ENCODE measurements at places on chromosomes 13 and 19. TPM values are rescaled to one million over a fixed set of nuclear protein-coding genes. Genes with fewer than 3 reads are reported as not detected.
A peak's percentile ranks its signal among the peaks of the same experiment; 100 is the strongest.

C3 gene
- polyA plus RNA-seq = 3.4 TPM

B3GNT3 gene
- not detected for polyA plus RNA-seq

TMEM238 gene
- polyA plus RNA-seq = 0.23 TPM

CCDC194 gene
- polyA plus RNA-seq = not detected

TTC9B gene
- polyA plus RNA-seq = 0.10 TPM

SLC6A16 gene
- 1.0 TPM for polyA plus RNA-seq

BICRA gene
- polyA plus RNA-seq = 10.2 TPM

ZNF90 gene
- 4.2 TPM for polyA plus RNA-seq

PGLYRP2 gene
- not detected for polyA plus RNA-seq

DACH1 gene
- polyA plus RNA-seq = 8.1 TPM

INSR gene
- 15.8 TPM for polyA plus RNA-seq

DNA sequence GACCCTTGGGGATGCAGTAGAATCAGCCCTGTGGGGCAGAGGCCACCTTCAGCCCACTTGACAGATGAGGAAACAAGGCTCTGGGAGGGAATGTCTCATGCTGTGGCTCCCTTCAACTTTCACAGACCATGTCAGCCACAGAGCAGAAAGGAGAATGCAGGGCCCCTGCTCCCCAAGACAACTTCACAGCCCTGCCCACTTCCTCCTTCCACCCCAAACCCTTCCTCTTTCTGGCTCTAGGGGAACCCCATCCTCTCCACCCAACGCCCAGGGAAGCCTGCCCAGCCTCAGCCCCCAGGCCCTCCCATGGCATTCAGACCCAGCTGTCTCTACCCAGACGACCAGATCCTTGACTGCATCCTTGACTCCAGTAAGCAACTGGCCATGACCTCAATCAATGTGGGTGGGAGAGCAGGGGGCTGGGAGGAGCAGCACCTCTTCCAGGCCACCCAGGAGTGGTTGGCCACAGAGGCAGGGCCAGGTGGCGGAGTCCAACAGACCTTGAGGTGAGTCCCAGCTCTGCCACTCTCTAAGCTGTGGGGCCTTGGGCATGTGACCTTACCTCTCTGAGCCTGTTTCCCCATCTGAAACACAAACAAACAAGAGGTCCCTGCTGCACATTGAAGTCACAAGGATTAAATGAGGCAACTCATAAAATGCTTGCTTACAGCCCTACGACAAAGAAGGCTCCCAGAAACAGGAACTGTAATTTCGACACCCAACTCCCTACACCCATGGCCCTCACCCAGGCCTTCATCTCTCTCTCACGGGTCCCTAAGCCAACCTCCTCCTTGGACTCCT lies 15.8 kb downstream of the DEDD2 start:
- no peak for DNase-seq

- DNase-seq = no peak
These were observed 20.3 kb upstream of the TUBGCP3 start for GRCh38 chr13:112608212-112608611.

DNA sequence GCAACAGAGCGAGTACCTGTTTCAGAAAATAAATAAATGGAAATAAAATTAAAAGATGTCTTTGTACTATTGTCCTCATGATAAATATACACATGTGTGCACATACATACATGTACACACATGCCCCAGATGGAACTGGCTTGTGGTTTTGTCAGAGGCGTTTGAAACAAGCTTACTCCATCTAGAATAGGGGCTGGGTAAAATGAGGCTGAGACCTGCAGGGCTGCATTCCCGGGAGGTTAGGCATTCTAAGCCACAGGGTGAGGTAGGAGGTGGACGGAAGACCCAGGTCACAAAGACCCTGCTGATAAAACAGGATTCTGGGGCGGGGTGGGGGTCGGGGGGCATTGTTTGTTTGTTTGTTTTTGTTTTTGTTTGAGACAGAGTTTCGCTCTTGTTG lies 8.1 kb upstream of the SIN3B start:
- no peak for DNase-seq

DNA sequence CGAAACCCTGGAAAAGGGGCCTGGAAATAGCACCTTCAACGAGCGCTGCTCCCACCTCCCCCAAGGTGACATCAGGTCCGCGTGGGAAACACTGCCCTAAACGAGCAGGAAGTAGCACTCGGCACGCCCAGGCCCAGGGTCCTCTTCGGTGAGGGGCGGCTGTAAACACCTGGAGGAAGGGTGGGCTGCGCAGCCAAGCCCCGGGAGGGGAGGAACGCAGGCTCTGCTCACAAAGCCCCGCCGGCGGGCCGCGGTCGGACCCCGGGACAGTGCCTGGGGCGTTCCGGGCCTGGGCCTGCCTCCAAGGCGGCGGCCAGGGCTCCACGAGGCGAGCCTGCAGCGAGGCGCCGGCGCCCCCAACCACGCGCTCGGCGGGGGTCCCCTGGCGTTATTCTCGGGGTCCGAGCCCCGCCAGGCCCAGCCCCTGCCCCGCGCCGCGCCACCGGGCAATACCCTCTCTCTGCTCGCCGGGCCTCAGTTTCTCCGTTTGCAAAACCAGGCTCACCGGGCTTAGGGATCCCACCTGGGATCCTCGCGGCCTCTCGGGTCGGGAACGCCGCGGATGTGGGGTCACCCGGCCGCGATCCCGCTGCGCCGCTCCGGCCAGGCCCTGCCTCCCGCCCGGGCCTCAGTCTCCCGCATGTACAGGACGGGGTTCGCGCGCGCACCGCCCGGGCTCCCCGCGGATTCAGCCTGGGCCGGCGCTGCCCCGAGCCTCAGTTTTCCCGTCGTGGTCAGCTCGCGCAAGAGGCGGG lies 630 bp downstream of the RNF126 start:
- DNase-seq = no peak

GRCh38 chr19:39474139-39474620 lies 6.5 kb upstream of the TIMM50 start:
- no peak for DNase-seq

- DNase-seq = no peak
These were observed 192.2 kb downstream of the PCDH17 start for GRCh38 chr13:57823704-57824103.

GRCh38 chr19:21910318-21910717 lies 74.3 kb upstream of the ZNF43 start:
- DNase-seq = no peak

- DNase-seq = no peak
These were observed 30.9 kb downstream of the RASA3 start for GRCh38 chr13:114101358-114102130.

- no peak for DNase-seq
These were observed 878.5 kb downstream of the UQCRFS1 start for GRCh38 chr19:28334419-28334818.

GRCh38 chr19:58009301-58009665 lies 6.7 kb upstream of the ZNF606 start:
- DNase-seq = no peak

DNA sequence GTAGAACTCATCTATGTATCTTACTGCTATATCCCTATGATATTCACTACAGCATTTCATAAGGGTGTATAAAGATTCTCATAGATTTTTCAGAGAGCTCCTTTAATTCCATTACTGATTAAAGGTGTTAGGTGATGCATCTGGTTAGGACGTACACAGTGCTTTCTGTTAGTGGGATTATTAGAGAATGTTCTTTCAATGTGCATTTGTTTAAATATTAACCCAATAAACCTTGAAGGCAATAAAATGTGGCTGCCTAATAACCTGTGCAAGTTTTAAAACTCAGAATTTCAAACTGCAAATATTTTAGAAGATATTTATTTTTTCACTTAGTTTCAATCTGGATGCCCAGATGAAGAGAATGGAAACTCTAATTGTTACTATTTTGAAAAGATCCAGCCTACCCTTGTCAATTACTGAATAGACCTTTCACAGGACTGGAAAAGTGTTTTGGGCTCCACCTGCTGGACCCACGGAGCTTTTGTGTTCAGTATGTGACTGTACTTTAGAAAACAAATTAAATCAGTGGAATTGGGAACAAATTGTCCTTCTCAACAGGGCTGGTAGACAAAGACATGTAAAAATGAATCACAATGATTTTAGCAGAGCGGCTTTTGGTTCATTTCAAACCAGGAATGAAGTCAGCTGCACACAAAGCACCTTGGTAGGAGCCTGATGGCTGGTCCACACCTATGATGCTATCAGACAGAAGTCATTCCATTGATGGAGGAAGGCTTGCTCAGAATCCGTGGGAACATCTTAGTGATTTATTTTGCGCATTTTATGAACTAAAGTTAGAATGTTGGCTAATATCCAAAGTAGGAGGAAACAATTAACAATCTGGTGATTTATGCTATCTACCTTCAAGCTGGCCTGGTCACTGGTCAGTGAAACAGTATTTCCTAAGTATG lies 89.4 kb upstream of the RAP2A start:
- DNase-seq = peak; percentile 43

DNA sequence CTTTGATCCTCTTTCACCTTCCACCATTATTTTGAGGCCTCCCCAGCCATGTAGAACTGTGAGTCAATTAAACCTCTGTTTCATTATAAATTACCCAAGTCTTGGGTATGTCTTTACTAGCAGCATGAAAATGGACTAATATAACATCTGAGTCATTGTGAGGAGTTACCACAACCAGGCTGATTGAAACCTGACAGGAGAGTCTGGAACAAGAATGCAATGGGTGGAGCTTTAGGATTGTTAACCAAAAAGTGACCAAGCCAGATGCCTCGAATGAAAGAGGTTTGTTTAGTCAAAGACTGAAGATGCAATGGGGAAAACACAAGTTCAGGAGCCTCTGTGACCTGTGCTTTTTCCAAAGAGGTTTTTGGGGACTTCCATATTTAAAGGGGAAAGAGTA lies 659.0 kb downstream of the SLITRK6 start:
- no peak for DNase-seq

- DNase-seq = no peak
These were observed 118.1 kb upstream of the SOX1 start for GRCh38 chr13:111948811-111949210.

DNA sequence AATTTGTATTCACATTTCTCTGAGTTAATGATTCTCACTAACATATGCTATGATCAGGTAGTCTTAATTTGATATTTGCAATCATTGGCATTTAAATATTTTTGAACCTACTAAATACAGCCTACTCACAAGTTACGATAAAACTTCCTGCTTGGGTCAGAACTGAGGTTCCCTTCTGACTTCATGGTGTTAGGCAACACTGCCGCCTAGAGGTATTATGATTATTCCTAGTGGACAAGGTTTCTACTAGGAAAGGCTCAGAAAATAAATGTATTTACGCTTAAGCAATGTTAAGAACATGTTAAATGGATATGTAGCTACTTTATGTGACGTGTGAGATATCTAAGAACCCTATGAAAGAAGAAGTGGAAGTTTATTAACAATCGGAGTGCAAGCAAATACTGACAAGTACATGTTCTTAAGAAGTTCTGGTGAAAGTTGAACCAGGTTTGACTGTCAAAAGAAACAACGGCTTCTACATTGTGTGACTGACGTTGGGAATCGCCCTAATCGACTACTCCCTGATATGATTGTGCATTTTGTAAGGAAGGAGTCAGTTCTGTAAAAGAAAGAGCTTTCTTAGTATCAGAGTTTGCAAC lies 1395.8 kb downstream of the SLITRK5 start:
- DNase-seq = peak; percentile 6

DNA sequence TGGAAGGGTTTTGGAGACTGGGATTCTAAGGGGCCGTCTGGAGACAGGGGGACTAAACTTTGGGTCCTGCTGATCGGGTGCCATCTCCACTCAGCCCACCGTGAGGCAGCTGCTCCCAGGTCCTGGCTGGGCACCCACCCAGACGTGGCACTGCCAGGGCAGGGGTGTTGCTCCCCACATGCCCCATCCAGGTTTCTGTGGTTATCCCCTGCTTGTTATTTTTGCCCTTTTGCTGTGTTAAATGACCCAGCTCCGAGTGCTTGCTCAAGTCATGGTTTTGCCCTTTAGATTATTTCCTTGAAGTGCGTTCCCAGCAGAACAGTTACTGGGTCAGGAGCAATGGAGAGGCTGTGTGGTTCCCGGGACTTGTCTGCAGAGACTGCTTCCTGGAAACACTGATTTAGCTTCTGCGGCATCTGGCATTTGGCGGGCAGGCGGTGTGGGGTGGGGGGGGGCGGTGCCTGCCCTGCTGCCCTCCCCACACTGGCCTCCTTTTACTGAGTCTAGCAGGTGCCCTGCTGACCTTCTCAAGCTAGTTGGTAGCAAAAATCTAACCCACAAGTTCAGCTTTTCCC lies 1.9 kb downstream of the RAB11B start:
- no peak for DNase-seq

- no peak for DNase-seq
These were observed 253.8 kb downstream of the KLF12 start for GRCh38 chr13:73880365-73880764.

DNA sequence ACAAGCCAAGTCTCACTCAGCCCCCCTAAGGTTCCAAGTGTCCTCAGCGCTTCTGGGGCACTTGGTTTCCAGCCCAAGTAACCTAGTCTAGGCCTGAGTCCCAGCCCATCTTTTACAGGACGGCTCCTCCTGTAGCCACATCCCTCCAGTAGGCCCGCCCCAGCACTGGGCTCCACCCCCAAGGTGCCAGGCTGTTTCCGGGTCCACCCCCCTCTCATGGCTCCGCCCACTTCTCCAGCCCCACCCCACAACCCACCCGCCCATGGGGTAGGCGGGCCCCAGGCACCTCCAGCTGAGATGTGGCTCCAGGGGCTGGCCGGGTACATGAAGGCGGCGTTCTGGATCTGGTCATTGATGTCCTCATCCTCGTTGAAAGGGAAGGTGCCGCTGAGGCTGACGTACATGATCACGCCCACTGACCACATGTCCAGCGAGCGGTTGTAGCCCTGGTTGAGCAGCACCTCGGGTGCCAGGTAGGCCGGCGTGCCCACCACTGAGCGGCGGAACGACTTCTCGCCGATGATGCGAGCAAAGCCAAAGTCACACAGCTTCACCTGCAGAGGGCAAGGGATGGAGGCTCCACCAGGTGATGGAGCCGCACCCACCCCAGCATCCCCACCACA lies 17.2 kb upstream of the DACT3 start:
- DNase-seq = no peak

DNA sequence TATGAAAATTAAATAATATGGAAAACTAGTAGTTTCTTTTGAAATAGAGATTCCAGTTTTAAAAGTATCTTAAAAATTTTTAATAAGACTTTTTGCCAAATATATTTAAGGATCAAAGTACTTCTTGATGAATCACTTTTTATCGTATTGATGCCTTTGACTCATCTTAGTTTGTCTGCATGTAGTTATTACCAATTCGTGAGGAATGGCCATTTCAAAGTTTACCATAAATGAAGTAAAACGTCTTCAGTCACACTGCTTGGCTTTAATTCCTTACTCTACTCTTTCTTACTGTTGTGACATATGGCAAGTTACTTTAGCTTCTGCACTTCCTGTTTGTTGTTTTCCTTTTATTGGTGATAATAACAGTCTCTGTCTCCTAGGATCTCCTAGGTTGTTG lies 38.3 kb downstream of the NDFIP2 start:
- no peak for DNase-seq

DNA sequence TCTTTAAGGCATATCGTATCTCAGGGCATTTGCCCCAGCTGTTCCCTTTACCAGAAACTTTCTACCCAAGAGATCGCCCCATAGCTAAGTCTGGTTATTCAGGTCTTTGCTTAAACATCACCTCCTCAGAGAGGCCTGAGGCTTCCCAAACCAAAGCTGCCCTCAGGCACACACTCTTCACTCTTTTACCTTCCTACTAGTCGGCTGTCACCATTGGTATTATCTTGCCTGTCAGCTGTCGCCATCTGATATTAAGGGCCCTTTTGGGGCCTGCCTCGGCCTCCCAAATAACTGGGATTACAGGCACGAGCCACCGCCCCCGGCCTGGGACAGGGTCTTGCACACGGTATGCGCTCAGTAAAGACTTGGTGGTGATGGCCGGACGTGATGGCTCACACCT lies 1.0 kb downstream of the GADD45GIP1 start:
- no peak for DNase-seq

GRCh38 chr19:58328999-58329398 lies 2.2 kb downstream of the ZSCAN22 start:
- no peak for DNase-seq
